Brain pericyte (primary cell): ENCODE measurements at places on chromosomes 4 and X.

DNA sequence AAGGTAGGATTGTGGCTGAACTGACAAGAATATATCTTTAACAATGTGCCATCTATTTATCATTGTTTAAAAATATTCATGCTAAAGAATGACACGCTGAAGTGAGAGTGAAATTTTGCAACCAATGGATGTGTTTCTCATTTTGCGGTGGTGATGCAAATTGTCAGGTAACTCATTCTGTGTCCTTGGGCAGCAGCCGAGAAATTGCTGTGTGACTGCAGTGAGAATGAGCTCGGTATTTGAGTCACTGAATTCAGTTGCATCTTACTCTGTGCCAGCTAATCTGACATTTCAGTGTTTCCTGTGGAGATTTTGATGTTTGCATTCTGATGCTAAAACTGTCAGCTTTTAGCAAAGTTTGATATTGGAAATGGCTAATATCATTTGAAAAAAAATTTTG, 28.1 kb downstream of the MCUB start:
- DNase-seq: no peak

- DNase-seq: peak; percentile 39
These were observed 27.8 kb downstream of the SNX25 start for GRCh38 chr4:185237175-185237574.

- DNase-seq: no peak
These were observed 43.0 kb downstream of the ENPEP start for GRCh38 chr4:110518889-110519490.

- DNase-seq: no peak
These were observed 2016.8 kb upstream of the IGFBP7 start for GRCh38 chr4:59127006-59127405.

DNA sequence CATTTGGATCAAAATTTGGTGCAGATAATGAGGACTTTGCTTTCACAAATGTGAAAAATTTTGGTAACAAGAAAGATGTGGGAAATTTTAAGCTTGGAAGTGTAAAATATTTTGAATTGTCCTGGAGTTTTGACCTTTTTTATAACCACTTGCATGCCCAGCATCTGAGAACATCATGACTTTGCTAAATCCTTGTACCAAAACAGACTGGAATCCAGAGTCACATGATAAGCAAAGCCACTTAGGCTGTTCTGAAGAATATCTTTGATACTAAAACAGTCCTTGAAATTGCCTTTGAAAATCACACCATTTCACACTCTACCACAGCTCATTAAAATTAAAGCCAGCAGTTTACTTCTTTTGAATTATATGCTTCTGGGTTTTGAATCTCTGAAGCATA, 2.5 kb upstream of the PPM1K start:
- no peak for DNase-seq

DNA sequence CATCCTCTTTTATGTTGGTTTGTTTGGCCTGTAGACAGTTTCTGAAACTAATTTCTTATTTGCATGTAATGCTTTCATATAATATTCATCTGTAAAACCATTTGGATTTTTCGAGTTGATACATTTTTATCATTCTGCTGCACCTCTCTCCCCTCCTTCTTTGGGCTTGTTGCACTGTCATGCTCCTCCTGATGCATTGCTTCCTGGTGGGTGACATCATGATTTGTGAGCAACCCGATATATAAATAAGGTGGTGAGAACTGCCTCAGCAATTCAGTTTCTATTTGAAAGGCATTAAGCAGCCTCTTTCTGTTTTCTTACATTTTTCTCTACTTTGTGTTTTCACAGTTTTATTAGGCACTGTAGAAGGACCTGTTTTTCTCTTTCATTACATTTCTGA, 515.7 kb downstream of the RPA4 start:
- DNase-seq: no peak

DNA sequence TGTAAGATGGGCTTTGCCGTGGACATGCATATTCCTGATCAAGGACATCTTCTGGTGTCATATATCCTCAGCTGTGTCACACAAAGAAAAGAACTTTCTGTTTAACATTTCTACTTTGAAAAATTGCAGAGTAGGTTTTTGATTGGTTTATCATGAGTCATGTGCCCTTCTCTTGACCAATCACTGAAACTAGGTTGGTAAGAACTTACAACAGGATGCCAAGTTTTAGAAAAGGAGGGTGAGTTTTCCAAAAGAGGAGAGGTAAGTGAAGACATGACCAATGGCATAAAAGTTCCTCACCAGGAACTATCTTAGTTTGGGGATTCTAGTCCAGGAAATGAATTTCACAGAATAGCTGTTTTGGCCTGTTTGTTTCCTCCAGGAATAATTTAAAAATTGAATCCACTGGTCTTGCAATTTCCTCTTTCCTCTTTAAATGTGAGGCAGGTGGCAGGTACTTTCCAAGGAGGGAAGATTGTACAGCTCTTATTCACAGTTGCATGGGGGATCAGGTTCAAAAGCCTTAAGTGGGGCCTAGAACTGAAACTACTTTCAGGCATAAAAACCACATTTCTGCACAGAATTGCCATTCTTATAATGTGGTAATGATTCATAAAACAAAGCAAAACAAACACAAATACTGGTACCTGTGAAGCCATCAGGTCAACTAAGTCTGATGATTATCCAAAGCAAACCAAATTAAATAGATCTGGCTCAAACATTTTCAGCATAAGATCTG, 1114.5 kb upstream of the LCORL start:
- DNase-seq: no peak

DNA sequence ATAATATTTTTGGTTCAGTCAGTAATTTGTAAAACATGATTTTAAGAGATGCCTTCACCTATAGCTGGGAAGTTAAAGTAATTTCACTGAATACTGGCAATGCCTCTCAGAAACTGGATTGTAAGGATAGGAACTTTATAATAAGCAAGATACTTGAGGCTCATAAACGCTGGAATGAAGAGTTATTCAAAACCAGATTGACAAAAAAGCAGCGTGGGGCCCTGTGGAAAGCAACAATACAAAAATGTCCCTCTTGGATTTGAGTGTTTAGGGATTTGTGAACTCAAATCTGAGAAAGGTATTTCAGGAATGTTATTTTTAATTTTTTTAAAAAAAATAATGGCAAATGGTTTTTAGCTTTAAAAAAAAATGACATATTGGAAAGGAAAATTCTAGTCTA, 94.6 kb downstream of the ANK2 start:
- DNase-seq: no peak

DNA sequence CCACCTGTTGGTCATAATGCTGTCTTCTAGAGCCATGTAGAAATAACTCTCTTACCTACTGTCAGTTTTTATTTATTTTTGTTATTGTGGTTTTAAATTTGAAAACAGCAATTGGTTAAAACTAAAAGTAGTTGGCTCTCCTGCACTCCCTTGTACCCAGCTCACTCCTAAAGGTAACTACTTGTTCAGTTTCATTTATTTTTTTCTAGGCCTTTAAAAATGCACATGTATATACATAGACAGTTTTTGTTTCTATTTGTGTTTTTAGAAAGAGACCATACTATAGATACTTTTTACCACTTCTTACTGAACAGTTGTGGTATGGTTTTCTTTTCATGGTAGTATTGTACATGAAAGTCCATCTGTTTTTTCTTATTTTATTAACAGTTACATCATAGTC, 16.8 kb downstream of the SMAD1 start:
- no peak for DNase-seq

DNA sequence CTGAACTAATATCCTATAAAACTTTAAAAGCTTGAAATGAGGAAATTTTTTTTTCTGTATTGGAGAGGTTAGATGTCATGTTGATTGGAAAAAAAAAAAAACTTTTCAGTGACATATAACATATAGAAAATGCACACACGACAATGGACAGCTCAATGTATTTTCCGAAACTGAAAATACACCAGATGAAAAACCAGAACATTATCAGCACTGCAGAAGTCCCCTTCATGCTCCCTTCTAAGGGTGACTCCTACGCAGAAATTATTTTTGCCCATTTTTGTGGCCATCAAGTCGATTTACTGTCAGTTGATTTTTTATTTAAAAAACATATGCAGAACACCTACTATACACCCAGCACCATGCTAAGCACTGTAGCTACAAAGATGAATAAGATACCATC, 148.3 kb downstream of the APBB2 start:
- no peak for DNase-seq
